Fibroblast of skin of scalp (primary cell): ENCODE measurements at places on chromosomes 5 and 9.

DNA sequence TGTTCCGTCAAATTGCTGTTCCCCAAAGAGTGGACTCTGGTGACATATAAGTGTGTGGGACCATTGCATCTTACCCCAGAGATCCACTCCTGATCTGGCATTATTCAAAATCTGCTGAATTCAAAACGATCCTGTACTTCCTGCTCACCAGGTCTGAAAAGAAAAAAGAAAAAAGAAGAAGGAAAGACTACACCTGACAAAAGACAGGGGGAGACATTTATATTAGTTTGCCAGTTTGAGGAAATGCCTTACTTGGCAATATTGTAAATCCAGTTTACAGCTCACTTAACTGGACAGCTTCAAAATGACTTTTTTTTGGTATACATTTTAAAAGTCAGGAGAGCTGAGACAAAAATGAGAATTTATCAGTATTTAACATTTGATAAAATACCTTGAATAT, 15.0 kb upstream of the GRHPR start:
- DNase-seq = no peak

- peak; percentile 84 for DNase-seq
Observed at GRCh38 chr5:143177263-143177983, 226.1 kb downstream of the NR3C1 start.

- peak; percentile 24 for DNase-seq
Observed at GRCh38 chr5:126718236-126718868, 58.6 kb upstream of the LMNB1 start.

GRCh38 chr5:57734296-57734695, 251.7 kb upstream of the ACTBL2 start:
- DNase-seq = no peak

DNA sequence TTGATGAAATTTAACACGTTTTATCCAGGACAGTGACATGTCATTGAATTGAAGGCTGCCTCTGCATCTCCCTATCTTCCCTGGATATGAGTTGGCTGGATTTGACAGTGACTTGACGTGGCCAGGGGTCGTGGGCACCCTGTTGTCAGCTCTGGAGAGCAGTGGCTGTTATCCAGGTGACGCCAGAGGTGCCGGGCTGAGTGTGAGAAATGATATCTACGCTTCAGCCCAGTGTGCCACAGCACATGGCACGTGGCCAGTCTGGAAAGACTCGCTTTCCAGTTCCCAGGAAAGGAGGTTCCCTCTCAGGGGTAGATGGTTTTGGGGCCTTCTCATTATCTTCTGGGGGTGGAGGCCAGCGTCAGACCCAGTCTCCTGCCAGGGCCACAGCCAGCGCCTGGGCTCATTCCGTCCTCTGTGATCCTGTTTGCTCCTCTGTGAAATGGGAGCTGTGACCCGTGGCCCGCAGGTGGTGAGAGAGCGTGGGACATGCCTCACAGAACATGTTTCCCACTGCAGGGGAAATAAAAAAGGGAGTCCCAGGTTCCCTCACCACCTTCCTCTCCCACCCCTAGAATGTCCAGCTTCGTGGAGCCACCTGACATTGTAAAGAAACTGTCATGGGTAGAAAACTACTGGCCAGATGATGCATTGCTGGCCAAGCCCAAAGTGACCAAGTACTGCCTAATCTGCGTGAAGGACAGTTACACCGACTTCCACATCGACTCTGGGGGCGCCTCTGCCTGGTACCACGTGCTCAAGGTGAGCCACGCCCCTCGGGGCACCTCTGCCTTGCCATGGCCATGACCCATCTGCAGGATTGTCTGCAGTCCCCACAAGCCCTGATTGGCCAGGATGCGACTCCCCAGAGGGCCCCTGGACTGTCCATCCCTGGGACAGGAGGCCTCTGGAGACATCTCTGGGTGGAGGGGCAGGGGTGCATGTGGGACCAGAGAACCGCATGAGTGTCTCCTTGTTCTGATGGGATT, 76.5 kb downstream of the PHF2 start:
- no peak for DNase-seq

GRCh38 chr9:99030092-99030511, 74.8 kb upstream of the TGFBR1 start:
- peak; percentile 98 for DNase-seq

DNA sequence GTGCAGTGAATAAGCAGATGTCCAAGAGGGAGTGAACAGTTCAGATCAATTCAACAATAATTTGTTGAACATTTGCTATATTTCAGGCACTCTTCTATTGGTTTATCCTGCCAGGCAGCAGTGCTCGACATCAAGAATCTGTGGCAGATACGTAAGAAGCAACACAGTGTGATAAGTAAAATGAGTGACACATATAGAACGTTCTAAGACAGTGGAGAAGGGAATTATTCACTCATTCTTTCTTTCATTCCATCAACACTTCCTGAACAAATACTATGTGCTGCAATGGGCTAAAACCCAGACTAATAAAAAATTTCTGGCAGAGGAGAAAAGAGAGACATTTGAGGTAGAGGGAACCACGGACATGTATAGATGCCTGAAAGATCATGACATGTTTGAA, 89.9 kb upstream of the GLIS3 start:
- DNase-seq = peak; percentile 14

- DNase-seq = no peak
Observed at GRCh38 chr5:113133211-113133975, 156.8 kb downstream of the DCP2 start.

GRCh38 chr9:36401897-36402480, 1.9 kb upstream of the RNF38 start:
- DNase-seq = no peak

DNA sequence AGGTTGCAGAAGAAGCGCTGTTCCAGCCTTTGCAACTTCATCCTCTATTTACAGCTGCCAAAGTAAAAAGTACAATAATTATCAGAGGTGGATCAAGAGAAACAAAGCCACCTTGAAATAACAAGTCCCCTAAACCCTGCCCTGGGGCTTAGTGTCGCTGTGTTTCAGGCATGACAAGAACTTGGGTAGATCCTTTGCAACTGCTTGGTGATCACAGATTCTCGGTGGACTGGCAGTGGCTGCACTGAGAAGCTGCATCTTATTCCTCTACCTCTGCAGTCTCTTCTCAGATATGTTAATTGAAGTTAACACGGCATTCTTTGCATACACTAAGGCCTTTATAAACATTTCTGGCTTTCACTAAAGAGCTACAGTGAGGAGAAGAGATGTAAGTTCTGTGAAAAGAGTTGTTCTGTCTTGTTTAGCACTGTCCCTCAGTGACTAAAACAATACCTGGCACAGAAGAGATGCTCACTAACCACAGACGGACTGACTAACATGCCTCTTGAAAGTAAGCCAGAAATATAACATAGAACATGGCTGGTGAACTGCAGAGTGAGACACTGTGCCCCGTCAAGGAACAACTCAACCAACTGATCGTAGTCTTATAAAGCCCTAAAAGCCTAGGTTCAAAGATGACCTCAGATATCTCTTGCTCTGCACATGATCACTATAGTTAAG, 144.2 kb downstream of the MLLT3 start:
- no peak for DNase-seq
